ENCODE measurements at places on chromosomes 6 and 20. TPM values are rescaled to one million over a fixed set of nuclear protein-coding genes. Genes with fewer than 3 reads are reported as not detected.

The ADGB gene
- 0.06 TPM for polyA plus RNA-seq

The DYNLT2 gene
- 7.2 TPM for polyA plus RNA-seq

The ANKEF1 gene
- 6.9 TPM for polyA plus RNA-seq

The PTK6 gene
- polyA plus RNA-seq: 0.31 TPM

The MUCL3 gene
- 0.04 TPM for polyA plus RNA-seq

The MOXD1 gene
- polyA plus RNA-seq: 13.6 TPM

The SLC17A2 gene
- 0.01 TPM for polyA plus RNA-seq

DNA sequence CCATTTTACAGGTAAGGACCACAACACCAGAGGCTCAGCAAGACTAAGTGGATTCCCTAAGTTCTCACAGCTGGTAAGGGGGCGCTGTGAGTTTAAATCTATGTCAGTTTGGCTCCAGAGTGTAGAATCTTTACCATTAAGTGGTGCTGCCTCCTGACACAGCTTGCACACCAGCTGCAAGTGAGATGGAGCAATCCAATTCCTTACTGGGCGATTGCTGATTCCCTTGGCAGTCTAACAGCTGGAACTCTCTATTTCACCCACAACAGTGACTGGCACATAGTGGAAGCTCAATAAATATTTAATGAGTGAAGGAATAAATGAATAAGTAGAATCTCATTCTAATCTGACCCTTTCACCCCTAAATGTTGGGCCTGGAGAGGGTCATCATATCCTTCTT is 176.7 kb downstream of the CLIC5 start:
- no peak overlapping the region for H3K4me3 ChIP-seq
- no peaks in the 10 kb centered on the region for H3K27me3 ChIP-seq
- H3K36me3 ChIP-seq: no peaks in the 10 kb centered on the region
- no peak for DNase-seq

- H3K4me1 ChIP-seq: no peaks in the 10 kb centered on the region
- no peak overlapping the region for H3K4me3 ChIP-seq
- DNase-seq: no peak
- no peak overlapping the region for H3K27ac ChIP-seq
Observed at GRCh38 chr6:152068622-152069261, 261.3 kb downstream of the ESR1 start.

- peak overlapping the region; percentile 62 for H3K4me3 ChIP-seq
- DNase-seq: peak; percentile 42
- H3K36me3 ChIP-seq: peaks cover 38% of the 10 kb centered on the region
- no peaks in the 10 kb centered on the region for H3K27me3 ChIP-seq
- H3K4me1 ChIP-seq: peaks cover 17% of the 10 kb centered on the region
Observed at GRCh38 chr20:62142252-62143080, 728 bp downstream of the PSMA7 start.

- no peaks in the 10 kb centered on the region for H3K27me3 ChIP-seq
- DNase-seq: no peak
- no peak overlapping the region for H3K27ac ChIP-seq
- no peaks in the 10 kb centered on the region for H3K36me3 ChIP-seq
- H3K4me3 ChIP-seq: no peak overlapping the region
- no peaks in the 10 kb centered on the region for H3K4me1 ChIP-seq
Observed at GRCh38 chr6:19895866-19896692, 58.9 kb downstream of the ID4 start.

GRCh38 chr6:38182426-38182825 is 362.9 kb downstream of the ZFAND3 start:
- no peak overlapping the region for H3K4me3 ChIP-seq
- no peaks in the 10 kb centered on the region for H3K27me3 ChIP-seq
- no peaks in the 10 kb centered on the region for H3K4me1 ChIP-seq
- DNase-seq: no peak

DNA sequence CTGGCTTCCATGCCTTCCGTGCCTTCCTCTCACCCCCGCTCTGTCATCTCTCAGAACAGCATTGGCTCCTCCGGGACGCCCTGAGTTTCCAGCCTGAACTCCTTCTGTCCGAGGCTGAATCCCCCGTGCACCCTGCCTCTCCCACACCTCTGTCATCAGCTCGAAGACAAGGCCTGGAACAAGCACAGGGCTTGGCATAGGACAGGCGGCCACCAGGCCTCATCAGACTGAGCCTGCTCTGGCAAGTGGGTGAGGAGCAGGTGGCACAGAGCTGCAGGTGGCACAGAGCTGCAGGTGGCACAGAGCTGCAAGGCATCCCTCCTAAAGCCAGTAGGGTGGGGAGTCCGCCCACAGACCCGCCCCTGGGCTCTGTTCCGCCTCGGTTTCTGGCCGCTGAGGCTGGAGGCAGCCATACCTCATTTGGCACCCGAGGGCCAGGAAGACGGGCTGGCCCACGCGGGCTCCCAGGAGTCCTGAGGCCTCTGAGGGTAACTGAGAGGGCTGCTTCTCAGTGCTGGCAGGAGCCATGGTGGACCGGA is 60.2 kb downstream of the EZR start:
- peaks cover 18% of the 10 kb centered on the region for H3K4me1 ChIP-seq
- H3K4me3 ChIP-seq: no peak overlapping the region
- H3K36me3 ChIP-seq: no peaks in the 10 kb centered on the region
- no peaks in the 10 kb centered on the region for H3K27me3 ChIP-seq
- H3K27ac ChIP-seq: no peak overlapping the region

GRCh38 chr6:166907871-166908806 is 48.2 kb downstream of the RNASET2 start:
- H3K4me3 ChIP-seq: no peak overlapping the region
- H3K36me3 ChIP-seq: no peaks in the 10 kb centered on the region
- no peaks in the 10 kb centered on the region for H3K27me3 ChIP-seq
- H3K27ac ChIP-seq: no peak overlapping the region

- DNase-seq: no peak
- H3K4me3 ChIP-seq: no peak overlapping the region
- no peaks in the 10 kb centered on the region for H3K4me1 ChIP-seq
- no peaks in the 10 kb centered on the region for H3K36me3 ChIP-seq
- H3K27ac ChIP-seq: no peak overlapping the region
- H3K27me3 ChIP-seq: no peaks in the 10 kb centered on the region
Observed at GRCh38 chr6:133266186-133266585, 25.0 kb downstream of the EYA4 start.

DNA sequence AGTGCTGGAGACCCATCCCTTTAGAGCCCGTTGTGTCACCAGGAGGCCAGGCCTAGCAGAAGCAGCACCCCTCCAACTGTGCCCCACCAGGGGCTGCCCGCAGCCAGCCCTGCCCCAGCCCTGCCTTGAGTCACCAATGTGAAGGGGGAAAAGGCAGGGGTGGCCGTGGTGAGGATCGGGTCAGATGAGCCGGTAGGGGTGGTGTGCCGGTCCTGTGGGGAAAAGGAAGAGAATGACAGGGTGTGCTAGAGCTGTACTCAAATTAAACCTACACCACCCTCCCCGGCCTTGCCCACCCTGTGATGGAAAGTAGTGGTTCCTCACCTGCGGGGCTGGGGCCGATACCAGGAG is 3.1 kb downstream of the SAPCD1 start:
- no peaks in the 10 kb centered on the region for H3K27me3 ChIP-seq
- peak overlapping the region; percentile 19 for H3K27ac ChIP-seq
- peak overlapping the region; percentile 49 for H3K4me3 ChIP-seq

GRCh38 chr6:37816599-37817375 is 2.7 kb upstream of the ZFAND3 start:
- peaks cover 5% of the 10 kb centered on the region for H3K4me1 ChIP-seq
- no peaks in the 10 kb centered on the region for H3K36me3 ChIP-seq
- no peak for DNase-seq
- no peaks in the 10 kb centered on the region for H3K27me3 ChIP-seq
- no peak overlapping the region for H3K4me3 ChIP-seq
- no peak overlapping the region for H3K27ac ChIP-seq

GRCh38 chr6:166343150-166343487 is 774 bp upstream of the SFT2D1 start:
- peak overlapping the region; percentile 95 for H3K4me3 ChIP-seq
- peaks cover 4% of the 10 kb centered on the region for H3K36me3 ChIP-seq

Measured in large intestine (tissue), 12 donors.